Fibroblast of skin of right quadriceps (primary cell): ENCODE measurements at places on chromosomes 6 and 20.

- peak; percentile 92 for DNase-seq
Measured at GRCh38 chr6:1916334-1917070, 306.8 kb downstream of the FOXC1 start.

GRCh38 chr6:165181951-165182414, 127.4 kb downstream of the C6orf118 start:
- DNase-seq: peak; percentile 86

DNA sequence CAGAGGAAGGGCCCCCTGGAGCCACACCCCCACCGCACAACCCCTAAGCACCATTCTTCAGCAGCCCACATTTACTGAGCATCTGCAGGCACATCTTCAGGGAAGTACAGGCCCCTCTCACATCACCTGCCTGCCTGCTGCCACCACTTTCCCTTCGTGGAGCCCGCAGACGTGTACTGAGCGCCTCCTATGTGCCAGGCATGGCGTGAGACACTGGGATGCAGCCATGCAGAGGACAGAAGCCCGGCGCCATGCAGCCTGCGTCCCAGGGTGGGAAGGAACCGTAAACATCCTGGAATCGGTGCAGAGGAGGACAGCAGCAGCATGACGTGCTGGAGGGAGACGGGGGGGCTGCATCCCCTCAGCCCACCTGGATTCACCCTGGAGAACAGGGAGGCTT, 78.1 kb downstream of the GRM4 start:
- DNase-seq: no peak

DNA sequence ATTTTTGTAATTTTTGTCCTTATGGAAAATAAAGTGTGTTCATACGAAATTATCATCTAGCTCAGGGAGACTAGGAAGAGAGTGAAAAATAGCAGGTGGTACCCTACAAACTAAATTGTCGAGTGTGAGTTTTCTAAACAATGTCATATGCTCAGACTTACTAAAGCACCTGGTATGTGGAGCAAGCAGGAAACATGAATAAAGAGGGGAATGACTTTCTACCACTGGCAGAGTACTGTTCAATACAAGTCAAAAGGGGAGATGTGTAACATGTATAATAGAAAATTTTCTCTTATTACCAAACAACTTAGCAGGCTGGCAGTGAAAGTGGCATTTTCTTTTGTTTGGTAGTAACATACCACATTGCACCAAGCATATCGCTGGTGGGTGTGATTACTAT, 36.1 kb downstream of the CTNNBL1 start:
- peak; percentile 21 for DNase-seq

DNA sequence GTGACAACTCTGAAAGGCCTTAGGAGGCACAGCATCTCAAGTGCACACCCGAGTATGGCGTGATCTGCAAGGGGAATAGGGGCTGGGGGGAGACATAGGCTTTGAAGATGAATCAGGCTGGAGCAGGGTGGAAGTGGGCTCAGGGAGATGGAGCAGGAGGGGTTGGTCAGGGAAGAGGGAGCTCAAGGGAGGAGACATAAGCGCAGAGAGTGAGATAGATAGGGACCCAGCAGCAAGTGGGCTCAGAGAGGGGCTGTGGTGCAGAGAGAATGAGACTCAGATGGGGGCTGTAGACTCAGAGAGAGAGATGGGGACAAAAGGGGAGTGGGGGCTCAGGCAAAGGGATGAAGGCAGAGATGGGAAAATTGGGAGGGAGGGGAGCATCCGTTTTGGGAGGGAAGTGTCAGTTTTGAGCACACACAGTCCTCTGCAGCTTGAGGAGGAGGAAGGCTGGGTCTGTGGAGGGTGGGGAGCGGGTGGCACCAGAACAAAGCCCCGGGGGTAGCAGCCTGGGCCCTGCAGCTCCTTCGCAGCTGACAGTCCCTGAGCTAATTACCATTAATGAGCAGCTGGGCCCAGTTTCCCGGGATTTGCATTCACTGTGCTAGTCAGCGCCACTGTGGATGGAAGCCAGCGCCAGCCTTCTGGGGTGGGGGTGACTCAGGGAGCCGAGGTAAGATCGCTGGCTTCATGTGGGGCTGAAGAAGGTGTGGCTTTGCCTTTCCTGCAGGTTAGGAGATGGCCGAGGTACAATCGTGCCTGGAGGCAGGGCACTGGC, 18.7 kb downstream of the SRXN1 start:
- no peak for DNase-seq

GRCh38 chr6:155454471-155454870, 1.2 kb downstream of the NOX3 start:
- no peak for DNase-seq

- DNase-seq: peak; percentile 29
Measured at GRCh38 chr6:30884521-30885480, 482 bp downstream of the DDR1 start.

- no peak for DNase-seq
Measured at GRCh38 chr6:14187406-14187805, 69.8 kb downstream of the CD83 start.

GRCh38 chr6:157699777-157700636, 123.0 kb upstream of the SNX9 start:
- no peak for DNase-seq

GRCh38 chr6:134406311-134406710, 88.4 kb upstream of the SGK1 start:
- DNase-seq: no peak

GRCh38 chr20:19465536-19465935, 253.1 kb downstream of the SLC24A3 start:
- no peak for DNase-seq
